Stimulated activated CD8-positive, alpha-beta memory T cell treated with anti-CD3 and anti-CD28 coated beads, Interleukin-7, amount 100 ng/mL, for 1 hour (primary cell): ENCODE measurements at places on chromosomes 2 and 18.

GRCh38 chr2:10765461-10765860 lies 44.0 kb downstream of the ATP6V1C2 start:
- no peak for DNase-seq

DNA sequence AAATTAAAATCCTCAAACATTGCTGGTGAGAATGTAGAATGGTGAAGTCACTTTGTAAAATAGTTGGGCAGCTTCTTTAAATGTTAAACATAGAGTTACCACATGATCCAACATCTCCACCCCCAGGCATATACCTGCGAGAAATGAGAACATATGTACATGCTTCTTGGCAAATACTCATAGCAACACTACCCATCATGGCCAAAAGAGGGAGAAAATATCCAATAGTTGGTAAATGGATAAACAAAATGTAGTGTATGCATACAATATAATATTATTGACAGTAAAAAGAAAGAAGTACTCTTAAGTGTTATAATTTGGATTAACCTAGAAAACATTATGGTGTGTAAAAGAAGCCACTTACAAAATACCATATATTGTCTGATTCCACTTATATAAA lies 185.9 kb downstream of the CDH7 start:
- DNase-seq = no peak

- no peak for DNase-seq
Measured at GRCh38 chr2:201758873-201759272, 21.9 kb downstream of the ALS2 start.

- DNase-seq = no peak
Measured at GRCh38 chr2:165202239-165202638, 1.6 kb downstream of the SCN3A start.

DNA sequence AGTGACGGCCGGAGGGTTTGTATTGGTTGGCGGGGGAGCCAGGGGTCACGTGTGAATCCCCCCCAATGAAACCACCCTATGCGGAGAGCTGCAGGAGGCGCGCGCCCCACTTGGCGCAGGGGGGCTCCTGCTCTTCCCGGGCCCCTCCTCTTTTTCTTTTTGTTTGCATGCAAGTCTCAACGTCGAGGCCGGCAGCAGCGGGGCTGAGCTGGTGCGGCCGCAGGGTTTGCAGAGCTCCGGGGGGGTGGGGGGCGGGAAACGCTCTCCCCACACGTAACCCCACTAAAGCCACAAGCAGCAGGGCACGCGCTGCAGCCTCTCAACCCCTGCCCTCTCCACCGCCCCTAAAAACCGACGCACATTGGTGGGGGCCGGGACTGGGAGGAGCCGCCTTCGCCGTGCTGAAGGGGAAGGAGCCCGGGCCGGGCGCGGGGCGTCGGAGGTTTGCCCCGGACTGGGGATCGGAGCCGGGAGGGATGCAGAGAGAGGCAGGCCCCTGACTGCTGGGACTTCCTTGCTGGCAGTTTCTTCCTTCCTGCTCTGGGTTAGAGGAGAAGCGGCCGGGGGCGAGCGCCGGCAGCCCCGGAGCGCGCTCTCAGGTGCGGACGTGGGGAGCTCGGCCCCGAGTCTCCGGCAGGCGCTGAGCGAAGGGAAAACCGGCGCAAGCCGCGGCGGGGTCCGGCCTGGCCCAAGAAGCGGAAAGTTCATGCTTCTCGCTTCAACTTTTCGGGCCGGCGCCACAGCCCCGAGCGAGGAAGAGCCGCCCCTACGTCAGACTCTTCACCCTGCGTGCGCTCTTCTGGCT lies 864 bp downstream of the LBH start:
- DNase-seq = peak; percentile 50

DNA sequence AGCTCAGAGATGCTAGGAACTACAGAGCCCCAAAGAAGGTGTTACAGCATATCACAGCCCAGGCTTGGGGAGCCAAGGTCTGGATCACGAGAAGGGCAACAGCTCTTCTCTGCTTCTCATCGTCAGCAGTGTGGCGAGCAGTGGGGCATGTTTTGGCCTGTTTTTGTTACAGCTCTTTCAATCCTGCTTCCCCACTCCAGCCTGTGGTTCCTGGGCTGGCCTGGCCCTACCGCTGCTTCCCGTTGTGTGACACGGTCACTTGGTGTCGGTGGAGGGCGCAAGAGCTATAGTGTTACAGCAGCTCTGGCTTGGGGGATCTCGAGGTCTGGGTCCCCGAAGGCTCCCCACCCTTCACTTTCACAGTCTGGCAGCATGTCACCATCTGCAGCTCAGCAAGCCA lies 870.2 kb downstream of the CBLN2 start:
- no peak for DNase-seq

GRCh38 chr2:11667194-11667593 lies 2.8 kb downstream of the NTSR2 start:
- no peak for DNase-seq

GRCh38 chr18:3790703-3791102 lies 340.7 kb downstream of the TGIF1 start:
- no peak for DNase-seq

GRCh38 chr18:71541643-71542042 lies 1002.5 kb downstream of the CBLN2 start:
- DNase-seq = no peak

DNA sequence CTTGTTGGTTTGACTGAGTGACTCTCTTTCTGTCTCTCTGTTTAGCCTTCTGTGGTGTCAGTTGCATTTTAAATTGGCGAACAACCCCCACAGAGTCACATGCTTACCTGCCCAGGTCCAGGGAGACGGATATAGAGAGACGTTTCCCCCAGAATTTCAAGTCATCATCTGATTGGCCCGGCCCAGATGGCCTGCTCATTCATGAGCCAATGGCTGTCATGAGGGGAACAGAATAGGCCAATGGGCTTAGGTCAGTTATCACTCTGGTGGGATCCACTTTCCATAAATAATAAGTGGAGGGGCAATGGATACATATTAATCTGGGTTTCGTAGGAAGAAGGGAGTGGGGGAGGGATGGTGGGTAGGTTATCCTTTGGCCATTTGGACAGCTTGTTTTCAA lies 150.0 kb upstream of the SPRED2 start:
- no peak for DNase-seq

GRCh38 chr18:37375181-37375580 lies 190.4 kb downstream of the CELF4 start:
- DNase-seq = no peak

DNA sequence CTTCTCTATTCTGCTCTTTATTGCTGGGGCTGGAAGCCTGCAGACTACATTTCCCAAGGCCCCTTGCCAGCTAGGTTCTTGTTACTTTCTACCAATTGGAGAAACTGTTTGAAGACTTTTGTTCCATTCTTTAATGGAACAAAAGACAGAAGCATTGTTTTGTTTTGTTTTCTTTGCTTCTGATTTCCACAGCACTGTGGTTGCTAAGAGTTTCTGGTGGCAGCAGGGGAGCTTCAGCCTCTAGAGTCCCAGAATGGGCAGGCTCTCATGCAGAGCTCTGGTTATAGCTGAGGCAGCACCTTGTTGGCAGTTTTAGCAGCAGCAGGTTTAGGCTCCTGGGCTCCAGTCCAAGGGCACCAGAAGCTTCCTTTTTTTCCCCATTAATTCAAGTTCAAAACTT lies 234.3 kb downstream of the ETAA1 start:
- DNase-seq = no peak

DNA sequence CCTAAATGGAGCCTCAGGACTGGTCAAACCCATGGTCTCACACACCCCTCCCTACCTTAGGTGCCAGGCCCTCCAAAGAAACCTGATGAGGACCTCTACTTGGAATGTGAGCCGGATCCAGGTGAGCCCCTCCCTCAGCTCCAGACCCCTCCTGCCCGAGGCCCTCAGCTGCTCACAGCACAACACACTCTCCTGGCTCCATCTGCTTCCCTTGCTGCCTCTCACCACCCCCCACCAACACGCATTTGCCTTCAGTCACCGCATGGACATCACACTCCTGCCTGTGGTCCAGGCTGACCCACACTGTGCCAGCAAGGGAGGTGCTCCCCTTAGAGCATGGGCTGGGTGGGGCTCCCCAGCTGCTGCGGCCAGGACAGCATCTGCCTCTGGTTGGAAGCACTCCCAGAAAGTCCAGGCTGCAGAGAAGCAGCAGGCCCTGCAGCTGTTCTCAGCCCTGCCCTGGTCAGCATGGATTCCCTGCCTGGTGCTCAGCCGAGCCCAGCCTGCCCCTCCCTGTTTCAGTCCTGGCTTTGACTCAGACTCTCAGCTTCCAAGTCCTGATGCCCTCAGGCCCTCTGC lies 15.1 kb downstream of the SH2D6 start:
- no peak for DNase-seq

- no peak for DNase-seq
Measured at GRCh38 chr2:220512419-220512818, 885.0 kb downstream of the SLC4A3 start.

DNA sequence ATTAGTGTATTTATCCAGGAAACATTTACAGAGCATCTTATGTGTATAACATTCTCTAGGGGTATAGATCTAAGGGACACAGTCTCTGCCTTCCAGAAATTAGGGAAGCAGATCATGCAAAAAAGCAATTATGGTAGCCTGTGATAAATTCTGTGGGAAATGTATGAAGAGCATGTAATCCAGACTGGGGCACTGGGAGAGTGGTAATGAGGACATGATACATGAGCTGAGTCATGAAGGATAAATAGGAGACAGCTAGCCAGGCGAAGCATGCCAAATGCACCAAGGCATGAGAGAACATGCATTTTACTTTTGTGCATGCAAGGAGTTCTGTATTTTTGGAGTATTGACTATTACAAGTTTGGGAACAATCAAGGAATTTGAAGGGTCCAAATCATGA lies 8.9 kb upstream of the RPRM start:
- no peak for DNase-seq

DNA sequence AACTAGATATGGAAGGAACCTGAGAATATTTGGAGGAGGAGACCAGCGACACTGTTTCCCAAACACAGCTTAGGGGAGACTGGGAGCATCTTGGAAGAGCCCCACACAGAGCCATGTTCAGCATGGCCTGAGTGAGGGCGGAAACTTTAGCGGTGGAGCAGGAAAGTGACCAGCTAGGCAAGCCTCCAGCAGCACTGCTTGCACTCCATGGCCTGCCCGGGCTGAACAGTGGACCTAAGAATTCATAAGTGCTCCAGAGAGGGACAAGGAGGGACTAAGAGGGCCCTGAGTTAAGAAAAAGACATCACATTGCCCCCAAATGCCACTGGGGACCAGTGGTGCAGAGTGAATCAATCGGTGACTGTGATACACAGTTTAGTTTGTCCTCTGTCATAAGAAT lies 566.4 kb downstream of the TNS1 start:
- DNase-seq = no peak

GRCh38 chr18:63477968-63478367 lies 1.2 kb downstream of the SERPINB5 start:
- no peak for DNase-seq

DNA sequence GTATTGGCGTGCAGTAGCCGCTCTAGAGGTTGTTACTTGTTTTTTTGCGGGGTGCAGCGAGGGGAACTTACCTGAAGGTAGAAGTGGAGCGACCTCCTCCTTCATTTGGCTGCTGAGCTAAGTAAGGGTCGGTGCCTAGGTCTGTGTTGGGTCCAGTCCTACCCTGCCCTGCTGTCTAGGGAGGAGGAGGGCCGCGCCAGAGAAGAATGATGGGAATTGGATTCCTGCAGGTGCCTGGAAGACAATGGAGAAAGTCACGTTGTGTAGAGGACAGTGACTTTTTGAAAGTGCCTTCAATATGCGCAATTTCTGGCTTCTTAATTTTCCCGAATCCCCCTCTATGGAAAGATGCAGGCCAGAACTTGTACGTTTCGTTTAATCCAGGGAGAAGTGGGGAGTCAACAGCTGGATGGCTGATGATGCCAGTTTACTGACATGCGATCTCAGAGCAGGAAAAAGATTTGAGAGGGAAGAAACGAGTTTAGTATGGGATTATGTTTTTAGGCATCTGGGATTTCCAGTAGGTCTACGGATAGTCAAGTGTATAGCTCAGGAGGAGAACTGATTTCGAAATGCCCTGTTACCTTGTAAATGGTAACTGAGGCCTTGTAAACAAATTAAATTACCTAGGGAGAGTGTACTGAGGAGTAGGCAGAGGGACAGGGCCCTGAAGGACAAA lies 653 bp downstream of the MRPS9 start:
- no peak for DNase-seq
